ENCODE measurements at places on chromosomes 11 and 22. TPM values are rescaled to one million over a fixed set of nuclear protein-coding genes. Genes with fewer than 3 reads are reported as not detected.

CRYAB gene
- not detected for total RNA-seq

MMP11 gene
- total RNA-seq: 0.20 TPM

FXYD6 gene
- not detected for total RNA-seq

MMP12 gene
- not detected for total RNA-seq

C11orf87 gene
- total RNA-seq: not detected

KRTAP5-9 gene
- total RNA-seq: not detected

CDKN1C gene
- total RNA-seq: 0.55 TPM

TRIM21 gene
- 80.0 TPM for total RNA-seq

ZP1 gene
- not detected for total RNA-seq

PPARA gene
- 12.9 TPM for total RNA-seq

TREH gene
- not detected for total RNA-seq

SNRPD3 gene
- total RNA-seq: 93.5 TPM

SLC22A9 gene
- not detected for total RNA-seq
